ENCODE measurements at places on chromosomes 4 and X.

GRCh38 chr4:113584407-113585150, 177.0 kb downstream of the CAMK2D start:
- no peak for DNase-seq

DNA sequence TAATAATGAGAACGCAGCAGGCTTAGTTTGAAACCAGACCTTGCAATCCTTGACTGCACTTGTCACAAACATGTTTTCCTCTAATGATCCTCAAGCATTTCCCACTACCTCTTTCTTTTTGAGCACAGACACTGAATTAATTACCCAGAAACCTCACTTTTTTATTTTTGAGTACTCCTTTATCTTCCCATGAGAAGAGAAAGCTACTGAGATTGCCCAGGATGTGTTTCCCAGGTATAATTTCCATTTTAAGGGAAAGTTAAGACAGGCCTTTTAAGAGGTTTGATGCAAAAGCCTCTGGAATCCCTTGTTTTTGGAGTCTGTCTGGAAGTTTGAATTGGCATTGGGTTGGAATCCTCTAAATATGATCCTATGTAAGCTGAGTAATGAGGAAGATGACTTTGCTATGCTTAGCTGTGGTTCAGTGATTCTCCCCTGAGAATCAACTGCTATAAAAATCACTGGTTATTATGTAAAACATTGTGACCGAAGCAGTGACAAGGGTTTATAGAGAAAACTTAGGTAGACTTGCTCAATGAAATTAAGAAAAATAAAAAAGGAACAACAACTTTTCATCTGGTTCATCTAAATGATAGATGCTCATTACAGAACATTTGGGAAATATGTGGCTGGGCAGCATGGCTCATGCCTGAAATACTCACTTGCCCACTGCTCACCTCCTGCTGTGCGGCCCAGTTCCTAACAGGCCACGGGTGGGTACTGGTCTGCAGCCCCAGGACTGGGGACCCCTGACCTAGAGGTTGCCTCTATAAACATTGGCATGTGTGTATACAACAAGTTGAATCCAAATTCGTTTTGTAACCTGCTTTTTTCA, 10.8 kb upstream of the RHOH start:
- no peak for DNase-seq

DNA sequence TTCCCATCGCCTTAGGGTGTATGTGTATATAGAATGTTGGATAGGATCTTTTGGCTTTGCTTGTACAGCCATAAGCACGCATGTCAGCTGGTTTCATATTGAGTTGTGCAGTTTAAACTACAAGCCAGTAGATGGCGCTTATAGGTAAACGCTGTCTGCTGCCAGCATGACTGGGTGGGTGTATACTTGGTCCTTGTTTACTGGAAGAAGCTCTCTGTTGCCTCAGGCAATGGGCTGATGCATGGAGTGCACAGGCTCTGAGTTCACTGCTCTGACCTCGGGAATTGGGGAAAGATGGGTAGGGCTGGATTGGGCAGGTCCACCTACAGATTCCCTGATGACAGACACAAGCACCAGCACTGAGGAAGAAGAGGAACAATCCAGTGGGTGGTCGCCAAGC, 831.5 kb downstream of the STIM2 start:
- DNase-seq: no peak

- DNase-seq: no peak
Measured at GRCh38 chr4:16457944-16458343, 231.7 kb upstream of the TAPT1 start.

- no peak for DNase-seq
Measured at GRCh38 chr4:152926959-152927358, 9.2 kb upstream of the FHDC1 start.

GRCh38 chrX:4936315-4936714, 1222.9 kb upstream of the PRKX start:
- no peak for DNase-seq

DNA sequence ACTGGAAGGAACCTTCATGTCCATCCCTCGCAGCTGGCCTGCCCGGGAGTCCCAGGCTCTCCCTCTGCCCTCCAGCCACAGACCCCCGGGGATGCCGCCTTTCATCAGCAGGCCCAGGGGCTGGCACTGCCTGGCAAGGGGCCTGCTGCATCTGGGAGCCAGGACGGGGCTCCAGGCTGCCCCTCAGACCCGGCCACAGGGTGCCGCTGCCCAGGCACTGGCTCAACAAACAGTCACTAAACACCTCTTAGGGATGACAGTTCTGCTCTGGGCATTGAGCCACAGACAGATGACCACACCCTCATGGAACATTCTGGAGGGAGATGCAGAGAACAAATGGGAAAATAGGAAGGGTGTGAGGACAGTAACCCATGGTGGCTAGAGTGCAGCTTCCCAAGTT, 109.3 kb downstream of the HMX1 start:
- DNase-seq: no peak

GRCh38 chr4:123606946-123607542, 210.4 kb downstream of the SPRY1 start:
- no peak for DNase-seq

DNA sequence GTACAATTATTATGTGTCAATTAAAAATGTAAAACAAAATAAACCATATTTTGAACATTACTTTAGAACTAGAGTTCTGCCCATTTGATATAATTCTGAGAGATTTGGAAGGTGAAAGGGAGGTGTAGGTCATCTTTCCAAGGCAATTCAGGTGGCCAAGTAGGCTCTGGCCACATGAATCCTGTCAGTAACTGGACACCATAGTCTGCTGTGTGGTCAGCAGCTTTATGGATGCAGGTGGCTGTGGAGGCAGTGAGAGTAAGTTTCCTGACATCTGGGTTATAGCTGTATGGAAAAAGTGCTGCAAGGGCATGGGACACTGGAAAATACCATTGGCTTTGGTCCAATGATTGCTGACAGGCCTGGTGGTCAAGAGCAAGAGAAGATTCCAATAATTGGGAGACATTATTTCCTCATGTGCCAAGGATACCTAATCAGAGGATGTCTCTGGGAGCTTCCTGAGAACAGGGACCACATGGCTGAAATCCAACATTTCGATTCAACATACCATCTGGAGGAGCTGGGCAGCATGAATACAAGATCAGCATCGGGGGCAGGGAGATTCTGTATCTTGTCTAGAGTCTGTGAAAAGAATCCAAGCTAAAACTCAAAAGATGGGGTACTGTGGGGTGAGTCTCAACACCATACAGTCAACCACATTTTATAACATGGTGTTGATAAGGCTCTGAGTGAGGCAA, 523.1 kb downstream of the MID1IP1 start:
- DNase-seq: no peak

GRCh38 chrX:149248073-149248625, 257.0 kb downstream of the IDS start:
- DNase-seq: no peak

GRCh38 chrX:5015451-5015850, 1213.2 kb downstream of the NLGN4X start:
- DNase-seq: no peak

- DNase-seq: no peak
Measured at GRCh38 chr4:92406488-92406887, 102.7 kb downstream of the GRID2 start.

DNA sequence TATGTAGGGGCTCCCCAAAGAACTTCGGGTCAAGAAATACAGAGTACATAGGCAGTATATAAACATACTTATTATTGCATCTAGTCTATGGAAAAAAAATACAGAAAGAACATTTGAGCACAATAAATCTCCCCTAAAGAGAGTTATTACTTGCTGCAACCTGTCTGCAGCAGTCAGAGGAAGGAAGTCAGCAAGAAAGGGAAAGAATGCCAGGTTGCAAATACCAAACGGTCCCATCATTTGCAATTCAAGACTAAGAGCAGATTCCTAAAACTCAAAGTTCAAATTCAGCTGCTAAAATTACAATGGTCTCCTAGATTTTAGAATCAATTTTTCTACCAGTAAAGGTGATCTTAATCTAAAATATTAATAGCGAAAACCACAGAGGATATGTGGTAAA, 236.2 kb upstream of the NUDT6 start:
- DNase-seq: no peak

- DNase-seq: no peak
Measured at GRCh38 chrX:12330841-12331240, 192.6 kb downstream of the FRMPD4 start.

- no peak for DNase-seq
Measured at GRCh38 chr4:19416146-19416545, 835.6 kb upstream of the SLIT2 start.

DNA sequence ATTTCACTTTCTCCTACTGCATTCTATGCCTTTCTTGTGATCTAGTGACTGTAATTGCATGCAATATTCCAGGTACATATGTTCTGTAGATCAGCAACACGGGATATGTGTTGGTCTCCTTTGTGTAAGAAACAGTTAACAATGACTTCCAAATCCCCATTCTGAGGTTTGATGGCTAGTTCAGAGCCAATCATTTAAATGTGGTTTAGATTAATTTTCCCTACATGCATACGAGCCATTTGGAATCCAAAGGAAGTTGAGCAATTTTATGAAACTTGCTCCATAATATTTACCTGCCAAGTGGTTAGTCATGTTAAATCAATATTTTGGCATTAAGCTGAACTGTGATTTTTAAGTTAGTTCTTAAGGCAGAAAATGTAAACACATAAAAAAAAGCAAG, 172.8 kb upstream of the DCAF12L2 start:
- DNase-seq: no peak

GRCh38 chr4:67465032-67465762, 80.1 kb downstream of the CENPC start:
- peak; percentile 6 for DNase-seq

DNA sequence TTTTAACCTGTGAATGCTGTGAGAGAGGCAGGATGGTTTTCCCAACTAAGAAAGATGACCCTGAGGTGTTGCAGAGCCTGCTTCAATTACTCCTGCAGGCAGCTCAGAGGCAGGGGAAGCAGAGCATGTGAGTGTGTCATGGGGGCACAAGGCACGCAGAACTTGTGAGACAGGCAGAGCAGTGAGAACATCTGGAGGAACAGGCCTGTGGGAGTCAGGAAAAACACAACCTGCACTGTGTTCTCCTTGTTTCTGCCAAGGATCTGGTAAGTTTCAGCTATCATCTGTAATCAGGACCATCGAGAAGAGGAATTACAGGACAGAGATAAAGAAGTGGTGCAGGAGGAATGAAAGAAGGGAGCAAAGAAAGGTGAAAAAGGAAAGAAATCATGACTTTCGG, 741.8 kb upstream of the INTU start:
- no peak for DNase-seq

GRCh38 chr4:83113429-83113786, 1.1 kb downstream of the PLAC8 start:
- DNase-seq: no peak

DNA sequence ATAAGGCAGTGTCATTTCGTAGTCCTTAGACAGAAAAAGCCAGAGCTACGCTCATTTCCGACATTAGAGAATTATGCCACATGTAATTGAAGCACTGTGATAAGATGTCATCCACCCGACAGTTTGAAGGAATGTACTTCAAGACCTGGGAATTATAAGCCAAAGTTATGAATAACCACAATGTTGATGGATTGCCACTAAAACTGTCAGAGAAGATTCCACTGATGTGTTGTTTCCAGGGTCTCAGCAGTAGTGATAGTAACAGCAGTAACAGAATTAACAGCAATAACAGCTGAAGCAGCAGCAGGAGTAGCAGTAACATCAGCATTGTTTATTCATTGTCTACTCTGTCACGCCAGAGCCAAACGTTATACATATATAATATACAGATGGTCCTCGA, 24.7 kb downstream of the RAB33A start:
- DNase-seq: no peak

GRCh38 chrX:82666355-82666754, 841.7 kb upstream of the POU3F4 start:
- no peak for DNase-seq

DNA sequence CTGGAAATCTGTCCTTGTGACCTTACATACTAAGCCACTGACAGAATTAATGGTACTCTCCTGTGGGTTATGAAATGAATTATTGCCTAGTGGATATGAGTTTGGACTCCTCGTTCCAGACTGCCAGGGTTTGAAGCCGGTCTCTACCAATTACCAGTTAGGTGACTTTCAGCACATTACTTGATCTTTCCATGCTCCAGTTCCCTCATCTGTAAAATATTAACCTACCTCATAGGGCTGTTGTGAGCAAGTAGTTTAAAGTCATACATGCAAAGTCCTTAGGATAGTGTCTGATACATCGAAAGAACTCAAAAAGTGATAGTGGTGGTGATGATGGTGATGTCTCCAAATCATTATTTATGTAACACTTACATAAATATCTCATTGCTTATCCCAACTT, 373.5 kb upstream of the ARX start:
- no peak for DNase-seq

- no peak for DNase-seq
Measured at GRCh38 chrX:39820938-39821708, 276.6 kb downstream of the BCOR start.

- DNase-seq: no peak
Measured at GRCh38 chrX:151765026-151765425, 30.5 kb downstream of the CNGA2 start.

DNA sequence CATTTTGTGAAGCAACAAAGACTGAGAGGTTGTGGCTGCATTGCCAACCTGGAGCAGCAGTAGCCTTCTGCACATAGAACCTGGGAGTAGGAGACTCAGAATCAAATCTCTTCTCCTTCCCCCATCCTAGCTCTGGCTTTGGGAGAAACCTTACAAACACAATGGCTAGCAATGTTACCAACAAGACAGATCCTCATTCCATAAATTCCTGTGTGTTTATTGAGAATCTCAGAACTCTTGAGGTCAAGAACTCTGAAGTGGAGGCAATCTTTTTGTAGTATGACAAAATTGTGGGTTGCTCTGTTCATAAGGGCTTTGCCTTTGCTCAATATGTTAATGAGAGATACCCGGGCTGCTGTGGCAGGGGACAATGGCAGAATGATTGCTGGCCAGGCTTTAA, 406.7 kb upstream of the SPANXN1 start:
- no peak for DNase-seq

DNA sequence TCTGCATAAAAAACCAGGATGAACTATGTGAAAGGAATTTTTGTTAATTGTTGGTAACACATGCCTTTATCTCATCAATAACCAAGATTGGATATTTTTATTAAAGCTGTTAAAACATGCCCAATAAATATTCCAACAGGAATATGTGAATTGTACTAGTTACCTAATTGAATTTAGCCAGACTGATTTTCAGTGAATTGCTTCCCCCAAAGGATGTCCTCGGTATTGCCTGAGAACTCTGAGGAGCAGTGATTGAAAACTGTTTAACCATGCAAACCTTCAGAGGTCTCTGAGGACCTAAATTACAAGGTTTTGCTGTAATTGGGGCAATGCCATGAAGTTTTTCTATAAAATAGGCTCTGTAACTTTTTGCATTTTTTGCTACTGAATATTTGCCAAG, 66.6 kb downstream of the BLTP1 start:
- DNase-seq: no peak

- no peak for DNase-seq
Measured at GRCh38 chrX:69305333-69306062, 140.2 kb upstream of the PJA1 start.

DNA sequence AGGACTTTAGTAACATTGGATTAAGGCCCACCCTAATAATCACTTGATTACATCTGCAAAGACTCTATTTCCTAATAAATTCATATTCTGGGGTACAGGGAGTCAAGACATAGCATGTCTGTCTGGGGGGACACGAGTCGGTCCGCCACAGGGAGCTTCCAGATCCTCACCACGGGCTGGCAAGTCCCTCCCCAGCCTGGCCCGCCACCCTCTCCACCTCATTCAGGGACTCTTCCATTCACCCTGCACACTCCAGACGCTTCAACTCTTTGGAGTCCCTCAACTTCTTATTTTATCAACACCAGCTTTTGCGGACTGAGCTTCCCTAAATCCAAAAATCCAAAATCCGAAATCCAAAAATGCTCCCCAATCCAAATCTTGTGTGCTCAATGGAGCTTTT, 71.2 kb downstream of the DCTD start:
- DNase-seq: no peak
